ENCODE measurements at places on chromosomes 3 and 15.

GRCh38 chr3:146575636-146576035 lies 29.5 kb downstream of the PLSCR5 start:
- DNase-seq: no peak

DNA sequence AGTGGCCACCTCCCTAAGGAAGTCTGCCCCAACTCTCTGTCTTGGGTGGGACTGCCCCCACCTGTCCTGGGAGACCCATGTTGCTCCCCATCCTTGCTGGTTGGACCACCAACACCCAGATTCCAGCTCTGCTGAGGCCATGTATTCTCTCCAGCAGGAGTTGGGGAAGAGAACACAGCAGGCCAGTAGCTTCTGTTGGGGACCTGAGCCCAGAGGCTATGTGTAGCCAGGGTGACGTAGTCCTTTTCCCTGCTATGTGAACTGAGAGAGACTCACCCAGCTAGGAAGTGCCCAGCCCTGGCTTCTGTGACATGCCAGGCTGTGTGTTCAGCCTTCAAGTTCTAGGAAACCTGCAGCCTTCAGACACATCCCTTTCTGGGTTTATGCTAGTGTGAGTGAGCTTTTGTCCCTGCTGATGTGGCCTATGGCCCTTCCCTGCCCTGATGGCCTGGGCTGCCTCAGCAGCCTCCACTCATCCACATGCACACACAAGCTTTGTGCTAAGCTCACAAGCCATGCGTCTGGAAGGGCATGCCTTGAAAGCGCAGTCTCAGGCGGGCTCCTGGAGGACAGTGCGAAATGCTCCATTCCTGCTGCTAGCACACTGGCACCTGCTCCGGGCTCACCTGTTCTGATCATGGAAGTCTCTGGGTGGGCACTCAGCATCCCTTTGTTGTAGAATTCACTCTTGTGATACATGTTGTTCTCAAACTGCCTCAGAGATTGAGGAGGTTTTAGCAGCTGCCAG lies 42.6 kb downstream of the KY start:
- DNase-seq: no peak

- no peak for DNase-seq
Measured at GRCh38 chr3:134753999-134754742, 40.9 kb upstream of the EPHB1 start.

- no peak for DNase-seq
Measured at GRCh38 chr3:122100083-122100482, 44.9 kb downstream of the CD86 start.

DNA sequence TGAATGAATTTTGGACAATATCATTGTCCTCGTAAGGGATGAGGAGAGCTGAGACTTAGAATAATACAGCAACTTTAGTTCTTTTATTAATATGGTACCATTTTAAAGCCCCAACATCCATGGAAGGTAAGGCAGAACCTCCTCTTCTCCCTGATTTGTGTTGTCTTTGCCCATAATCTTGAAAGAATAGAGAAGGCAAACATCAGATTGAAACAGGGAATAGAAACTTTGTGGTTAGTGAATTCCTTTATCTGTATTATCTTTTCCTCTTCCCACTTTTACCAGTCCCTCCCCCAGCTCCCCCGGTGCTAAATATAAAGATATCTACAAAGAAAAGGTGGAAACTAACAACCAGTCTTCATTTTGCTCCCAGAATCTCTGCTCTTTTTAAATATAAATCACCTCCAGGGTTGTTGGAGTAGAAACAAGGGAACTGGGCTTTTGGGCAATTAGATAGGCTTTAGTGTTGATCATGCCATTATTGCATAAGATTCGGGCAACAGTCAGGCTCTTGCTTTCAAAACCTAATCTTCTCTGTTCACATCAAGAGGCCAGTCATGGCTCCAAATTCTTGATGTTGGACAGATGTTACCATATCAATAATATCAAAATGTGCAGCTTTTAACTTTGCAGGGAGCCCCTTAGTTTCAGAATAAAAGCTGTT lies 32.5 kb downstream of the ITPR1 start:
- no peak for DNase-seq

Data from effector CD8-positive, alpha-beta T cell (primary cell).